GM23248 (cell line): ENCODE measurements at places on chromosomes 1 and 21. TPM values are rescaled to one million over a fixed set of nuclear protein-coding genes. Genes with fewer than 3 reads are reported as not detected.
A peak's percentile ranks its signal among the peaks of the same experiment; 100 is the strongest.

The CFHR4 gene
- not detected in 2 replicates for total RNA-seq

The SPRR1B gene
- not detected in 2 replicates for total RNA-seq

GRCh38 chr1:209873067-209873799 is 45.5 kb downstream of the UTP25 start:
- no peaks in the 10 kb centered on the region for H3K36me3 ChIP-seq
- H3K27ac ChIP-seq, result no peak overlapping the region
- peaks cover 25% of the 10 kb centered on the region for H3K4me1 ChIP-seq
- peak; percentile 50 for DNase-seq
- H3K4me3 ChIP-seq, result no peak overlapping the region

DNA sequence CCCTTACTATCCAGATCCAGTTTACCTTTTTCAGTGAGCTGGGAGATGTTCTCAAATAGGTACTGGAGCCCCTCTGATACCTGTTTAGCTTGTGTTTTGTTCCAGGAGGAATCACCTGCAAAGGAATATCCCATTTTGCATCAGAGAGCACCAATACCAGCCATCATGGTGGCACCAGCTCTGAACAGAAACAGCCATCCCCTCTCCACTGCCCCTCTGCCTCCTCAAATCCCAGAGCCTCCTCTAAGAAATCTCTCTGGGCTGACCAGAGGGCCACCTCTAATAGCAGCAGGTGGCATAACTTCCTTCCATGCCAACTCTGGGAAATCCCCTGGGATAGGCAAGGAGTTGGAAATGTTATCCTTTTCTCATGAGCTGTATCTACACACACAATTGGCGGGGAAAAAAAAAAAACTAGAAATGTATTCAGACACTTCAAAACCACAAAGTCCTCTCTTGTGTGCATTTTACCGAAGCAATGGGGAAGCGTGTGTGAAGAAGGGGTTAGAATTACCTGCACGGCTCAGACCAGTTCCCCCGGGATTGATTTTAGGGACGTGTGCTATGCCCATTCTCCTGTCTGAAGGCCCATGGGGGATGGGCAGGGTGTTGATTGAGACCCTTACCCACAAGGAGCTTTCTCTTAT is 2.4 kb downstream of the PGLYRP4 start:
- H3K27me3 ChIP-seq, result peaks cover 31% of the 10 kb centered on the region
- no peak for DNase-seq
- no peaks in the 10 kb centered on the region for H3K36me3 ChIP-seq
- no peaks in the 10 kb centered on the region for H3K4me1 ChIP-seq

GRCh38 chr1:235407419-235407818 is 40.2 kb downstream of the TBCE start:
- H3K36me3 ChIP-seq, result no peaks in the 10 kb centered on the region
- no peak overlapping the region for H3K27ac ChIP-seq
- no peak overlapping the region for H3K4me3 ChIP-seq
- no peaks in the 10 kb centered on the region for H3K4me1 ChIP-seq

GRCh38 chr1:7690496-7691182 is 80.5 kb upstream of the VAMP3 start:
- H3K27ac ChIP-seq, result no peak overlapping the region
- H3K4me1 ChIP-seq, result no peaks in the 10 kb centered on the region
- H3K27me3 ChIP-seq, result peaks cover 10% of the 10 kb centered on the region; the same call in 1 of the 2 replicates
- no peak for DNase-seq
- no peak overlapping the region for H3K4me3 ChIP-seq
- no peaks in the 10 kb centered on the region for H3K36me3 ChIP-seq

GRCh38 chr1:112841825-112842224 is 114.2 kb downstream of the SLC16A1 start:
- H3K27ac ChIP-seq, result no peak overlapping the region
- no peaks in the 10 kb centered on the region for H3K27me3 ChIP-seq
- H3K4me1 ChIP-seq, result peaks cover 10% of the 10 kb centered on the region
- H3K36me3 ChIP-seq, result no peaks in the 10 kb centered on the region
- no peak overlapping the region for H3K4me3 ChIP-seq

GRCh38 chr21:37008724-37009123 is 2.2 kb downstream of the RIPPLY3 start:
- H3K36me3 ChIP-seq, result no peaks in the 10 kb centered on the region
- no peak for DNase-seq
- no peak overlapping the region for H3K27ac ChIP-seq
- H3K27me3 ChIP-seq, result no peaks in the 10 kb centered on the region

DNA sequence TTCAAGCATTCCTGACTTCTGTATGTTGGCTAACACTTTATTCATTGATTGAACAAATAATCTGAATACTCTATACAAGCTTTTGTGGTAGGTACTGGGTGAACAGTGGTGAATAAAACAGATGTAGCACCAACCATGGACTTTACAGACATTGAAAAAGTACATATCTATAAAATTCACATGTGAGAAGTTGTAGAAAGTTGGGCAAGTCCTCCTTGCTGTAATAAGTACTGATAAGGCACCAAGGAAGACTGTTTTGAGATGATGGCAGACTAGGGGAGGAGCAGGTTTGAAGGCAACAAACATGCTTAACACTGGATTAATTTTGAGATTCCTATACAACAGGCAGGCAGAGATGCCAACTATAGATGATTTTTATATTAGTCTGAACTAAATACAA is 42.4 kb downstream of the RNF2 start:
- no peaks in the 10 kb centered on the region for H3K27me3 ChIP-seq
- no peaks in the 10 kb centered on the region for H3K4me1 ChIP-seq
- no peak overlapping the region for H3K27ac ChIP-seq
- no peak overlapping the region for H3K4me3 ChIP-seq
